ENCODE measurements at places on chromosomes 6 and 20.

GRCh38 chr6:142851601-142852000, 93.4 kb downstream of the HIVEP2 start:
- no peak for DNase-seq

- DNase-seq: no peak
These were observed 14.7 kb downstream of the IPCEF1 start for GRCh38 chr6:154341871-154342270.

DNA sequence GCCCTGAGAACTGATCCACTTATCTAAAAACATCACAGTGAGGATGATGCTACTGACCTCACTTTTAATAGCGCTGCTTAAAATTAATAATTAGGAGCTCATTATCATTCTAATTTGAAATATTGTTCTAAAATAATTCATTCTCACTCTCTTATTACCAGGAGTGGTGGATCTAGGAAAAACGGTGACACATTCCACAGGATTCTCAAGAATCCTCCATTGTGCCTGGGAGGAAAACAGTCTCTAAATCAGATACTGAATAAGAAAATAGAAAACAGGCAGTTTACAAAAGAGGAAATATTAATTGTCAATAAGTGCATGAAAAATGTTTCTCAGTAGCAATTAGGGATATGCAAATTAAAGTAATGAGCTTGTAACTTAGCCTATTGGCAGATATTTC, 187.4 kb downstream of the TENT5A start:
- no peak for DNase-seq

DNA sequence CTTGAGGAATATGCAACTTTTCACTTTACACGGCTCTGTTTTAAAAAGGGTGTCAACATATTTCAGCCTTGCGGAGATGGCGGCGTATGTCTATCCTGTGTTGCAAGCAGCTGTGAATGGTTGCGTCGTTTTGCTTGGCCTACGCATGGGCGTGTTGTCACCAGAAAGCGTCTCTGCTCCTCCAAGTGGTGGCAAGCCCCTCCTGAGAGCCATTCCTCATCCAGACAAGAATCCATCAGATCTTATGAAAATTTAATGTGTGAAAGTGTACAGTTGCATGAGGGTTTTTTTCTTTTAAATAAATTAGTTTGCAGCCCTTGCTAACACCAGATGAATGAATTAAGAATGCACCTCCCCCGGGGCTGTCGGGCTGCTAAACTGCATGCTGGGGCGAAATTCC, 114.4 kb downstream of the PHACTR3 start:
- no peak for DNase-seq

DNA sequence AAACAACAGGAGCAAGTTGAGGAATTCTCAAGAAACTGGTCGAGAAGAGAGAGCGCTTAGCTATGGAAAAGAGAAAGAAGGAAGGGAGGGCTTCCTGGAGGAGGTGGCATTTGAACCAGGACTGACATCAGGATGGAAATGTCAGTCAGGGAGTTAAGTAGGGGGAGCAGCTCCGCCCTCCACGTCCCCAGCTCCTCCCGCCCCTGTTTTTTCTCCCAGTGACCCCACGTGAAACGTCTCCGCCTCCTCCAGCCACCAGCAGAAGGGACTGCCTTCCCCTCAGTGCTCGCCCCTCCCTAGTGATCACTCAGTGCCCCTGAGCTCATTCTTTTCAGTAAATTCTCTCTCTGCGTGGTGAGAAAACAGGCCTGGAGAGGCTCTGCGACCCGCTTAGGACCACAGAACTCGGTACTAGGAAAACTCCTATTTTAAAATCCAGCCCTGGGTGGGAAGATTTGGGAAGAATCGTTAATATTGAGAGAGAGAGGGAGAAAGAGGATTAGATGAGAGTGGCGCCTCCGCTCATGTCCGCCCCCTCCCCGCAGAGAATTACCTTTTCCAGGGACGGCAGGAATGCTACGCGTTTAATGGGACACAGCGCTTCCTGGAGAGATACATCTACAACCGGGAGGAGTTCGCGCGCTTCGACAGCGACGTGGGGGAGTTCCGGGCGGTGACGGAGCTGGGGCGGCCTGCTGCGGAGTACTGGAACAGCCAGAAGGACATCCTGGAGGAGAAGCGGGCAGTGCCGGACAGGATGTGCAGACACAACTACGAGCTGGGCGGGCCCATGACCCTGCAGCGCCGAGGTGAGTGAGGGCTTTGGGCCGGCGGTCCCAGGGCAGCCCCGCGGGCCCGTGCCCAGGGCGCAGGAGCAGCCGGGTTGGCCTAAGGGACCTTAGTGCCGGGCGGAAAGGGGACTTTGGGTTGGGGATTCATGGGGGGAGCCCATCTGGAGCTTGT, 4.6 kb downstream of the HLA-DPB1 start:
- no peak for DNase-seq

- DNase-seq: no peak
These were observed 29.5 kb downstream of the ABRACL start for GRCh38 chr6:139058029-139058428.

GRCh38 chr6:137765059-137765458, 102.0 kb upstream of the TNFAIP3 start:
- no peak for DNase-seq

GRCh38 chr6:108027056-108027455, 47.5 kb downstream of the OSTM1 start:
- DNase-seq: no peak

DNA sequence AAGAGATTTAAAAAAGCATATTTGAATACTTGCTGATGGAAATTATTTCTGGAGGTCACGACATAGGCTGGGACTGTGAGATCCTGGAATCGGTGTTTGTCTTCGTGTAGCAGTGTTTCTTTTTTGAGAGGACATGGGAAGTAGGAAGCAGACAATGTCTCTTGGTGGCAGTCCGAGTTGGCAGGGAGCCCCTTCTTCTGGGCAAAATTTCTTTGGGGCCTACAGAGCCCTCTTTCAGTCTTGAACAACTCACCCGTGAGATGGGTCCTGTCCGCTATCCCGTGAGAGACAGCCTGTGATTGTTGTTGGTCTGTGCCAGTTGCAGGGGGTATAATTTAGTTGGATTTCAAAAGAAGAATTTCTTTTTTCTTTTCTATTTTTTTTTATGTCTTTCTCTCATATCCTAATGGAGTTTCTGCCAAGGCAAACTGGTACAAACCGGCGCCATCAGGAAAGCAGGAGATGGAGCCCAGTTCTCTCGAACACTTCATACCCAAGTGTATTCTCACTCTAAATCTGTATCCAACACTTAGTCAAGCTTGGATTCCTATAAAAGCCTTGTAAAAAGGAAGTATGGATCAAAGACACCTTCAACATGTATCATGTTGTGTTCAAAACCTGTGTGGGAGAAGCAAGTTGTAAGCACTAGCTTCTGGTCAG, 785.1 kb downstream of the MAFB start:
- DNase-seq: no peak

GRCh38 chr6:17250237-17250636, 30.9 kb upstream of the RBM24 start:
- no peak for DNase-seq

GRCh38 chr20:62764156-62764935, 31.9 kb upstream of the MRGBP start:
- DNase-seq: no peak

DNA sequence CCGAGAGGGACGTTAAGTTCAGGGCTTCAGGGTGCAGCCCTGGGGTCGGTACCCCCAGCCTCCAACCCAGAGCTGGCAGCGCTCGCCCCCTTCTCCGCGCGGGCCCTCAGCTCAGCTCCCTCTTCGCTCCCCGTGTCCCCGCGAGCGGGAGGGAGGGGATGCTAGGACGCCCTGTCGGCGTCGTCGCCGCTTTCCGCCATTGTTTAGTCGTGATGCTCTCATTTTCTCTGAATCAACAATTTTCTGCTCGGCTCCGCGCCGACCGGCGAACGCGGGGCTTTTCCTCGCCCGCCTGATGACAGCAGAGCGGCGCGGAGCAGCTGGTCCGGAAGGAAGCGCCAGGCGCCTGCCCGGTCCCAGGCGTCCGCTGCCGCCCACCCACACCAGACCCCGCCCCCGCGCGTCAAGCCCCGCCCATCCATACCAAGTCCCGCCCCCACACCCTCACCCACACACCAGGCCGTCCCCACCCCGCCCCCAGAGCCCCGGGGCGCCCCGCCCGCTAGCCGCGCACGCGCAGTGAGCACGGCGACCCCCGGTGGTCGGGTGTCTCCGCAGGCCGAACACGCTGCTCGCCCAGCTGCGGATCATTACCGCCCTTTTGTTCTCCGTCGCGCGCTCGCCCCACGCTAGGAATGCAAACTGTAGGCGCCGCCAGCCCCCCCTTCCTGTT, 50.1 kb upstream of the SLC32A1 start:
- peak; percentile 64 for DNase-seq

DNA sequence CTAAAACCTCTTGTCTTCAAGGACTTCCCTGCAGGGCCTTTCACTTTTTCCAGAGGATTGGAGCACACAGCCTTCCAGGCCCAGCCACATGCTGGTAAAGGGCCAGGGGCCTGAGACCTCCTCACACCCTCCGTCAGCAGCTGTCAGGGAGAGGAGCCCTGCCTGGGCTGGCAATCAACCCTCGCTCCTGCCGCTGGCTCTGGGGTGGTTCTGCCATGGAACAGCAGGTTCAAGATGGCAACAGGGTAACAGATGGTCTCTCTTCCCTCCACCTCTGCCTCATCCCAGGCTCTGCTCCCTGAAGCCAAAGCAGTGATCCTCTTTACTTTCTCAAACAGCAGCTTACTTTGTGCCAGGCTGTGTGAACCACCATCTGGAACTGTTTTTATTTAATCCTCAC, 23.8 kb downstream of the PCNA start:
- DNase-seq: no peak

- no peak for DNase-seq
These were observed 33.7 kb upstream of the EPB41L2 start for GRCh38 chr6:131096786-131097185.

GRCh38 chr6:157216570-157216969, 106.7 kb downstream of the TMEM242 start:
- DNase-seq: no peak

DNA sequence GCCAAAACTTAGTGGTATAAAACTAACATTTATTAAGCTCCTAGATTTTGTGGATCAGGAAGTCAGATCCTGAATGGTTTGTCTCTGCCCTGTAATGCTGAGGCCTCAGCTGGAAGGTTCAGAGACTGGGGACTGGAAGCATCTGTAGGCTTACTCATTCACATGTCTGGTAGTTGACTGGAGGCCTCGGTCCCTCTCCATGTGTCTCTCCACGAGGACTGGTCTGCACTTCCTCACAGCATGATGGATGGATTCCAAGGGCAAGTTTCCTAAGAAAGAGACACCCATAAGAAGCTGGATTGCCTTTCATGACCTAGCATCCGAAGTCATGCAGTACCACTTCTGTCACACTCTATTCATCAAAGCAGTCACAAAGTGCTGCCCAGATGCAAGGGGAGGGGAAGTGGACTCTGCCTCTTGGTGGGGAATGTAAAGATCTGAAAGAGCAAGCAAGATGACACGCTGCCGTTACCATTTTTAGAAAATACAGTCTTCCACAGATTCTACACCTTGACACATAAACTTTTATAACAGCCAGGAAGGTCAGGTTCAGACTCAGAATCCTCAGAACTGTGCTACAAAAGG, 17.2 kb upstream of the MDGA1 start:
- no peak for DNase-seq

DNA sequence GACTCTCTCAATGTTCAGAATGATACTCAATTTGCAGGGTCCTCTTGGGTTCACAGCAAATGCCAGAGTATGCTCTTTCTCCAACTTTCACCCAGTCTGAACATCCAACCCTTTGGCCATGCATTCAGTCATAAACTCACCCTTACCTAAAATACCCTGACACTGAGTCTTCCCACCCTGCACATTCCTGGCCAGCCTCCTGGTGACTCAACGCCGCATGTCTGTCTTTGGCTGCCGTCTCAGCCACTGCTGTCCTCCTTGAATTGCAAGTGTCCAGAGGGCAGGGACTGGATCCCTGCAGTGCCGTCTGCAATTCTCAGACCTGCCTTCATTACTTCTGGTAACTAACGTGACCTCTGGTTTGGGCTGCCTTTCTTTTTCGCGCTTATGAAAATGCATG, 593.4 kb downstream of the QKI start:
- no peak for DNase-seq

GRCh38 chr6:152154559-152155356, 347.3 kb downstream of the ESR1 start:
- no peak for DNase-seq

DNA sequence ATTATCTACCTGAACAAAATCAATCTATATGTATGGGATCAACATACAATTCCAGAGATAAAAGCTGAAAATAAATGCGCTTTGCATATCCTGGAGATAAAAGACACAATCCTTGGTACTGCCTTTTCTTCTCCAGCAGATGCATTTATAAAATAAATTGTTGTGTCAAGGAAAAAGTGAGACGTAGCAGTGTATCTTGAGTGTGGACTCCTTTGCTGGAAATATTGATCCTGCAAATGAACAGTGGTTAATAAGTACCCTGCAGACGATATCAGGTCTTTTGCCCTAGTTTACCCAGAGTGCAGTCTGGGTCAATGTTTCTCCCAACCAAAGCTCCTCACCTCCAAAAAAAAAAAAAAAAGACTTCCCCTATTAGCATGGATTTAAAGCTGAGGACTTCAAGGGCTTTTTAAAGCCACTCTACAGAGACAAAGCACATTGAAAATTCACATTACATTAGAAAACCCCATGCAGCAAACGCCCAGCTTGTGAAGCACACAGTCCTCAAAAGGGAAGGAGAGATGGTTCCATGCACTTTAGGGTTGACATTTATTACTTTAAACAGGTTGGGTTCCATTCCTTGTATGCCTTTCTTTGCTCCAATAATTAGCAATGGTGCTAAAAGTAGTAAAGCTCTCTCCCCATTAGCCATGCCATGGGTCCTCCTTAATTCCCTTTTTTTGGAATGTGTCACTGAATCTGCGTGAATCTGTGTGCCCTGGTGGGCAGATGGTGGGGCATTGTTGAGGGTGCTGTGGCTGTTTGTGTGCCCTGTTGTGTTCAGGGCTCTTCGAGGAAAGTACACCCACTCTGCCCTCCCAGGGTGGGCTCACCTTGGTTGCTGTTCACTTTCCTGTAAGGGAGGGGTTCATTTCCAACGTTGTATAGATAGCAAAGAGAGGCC, 21.1 kb downstream of the FOXA2 start:
- no peak for DNase-seq

DNA sequence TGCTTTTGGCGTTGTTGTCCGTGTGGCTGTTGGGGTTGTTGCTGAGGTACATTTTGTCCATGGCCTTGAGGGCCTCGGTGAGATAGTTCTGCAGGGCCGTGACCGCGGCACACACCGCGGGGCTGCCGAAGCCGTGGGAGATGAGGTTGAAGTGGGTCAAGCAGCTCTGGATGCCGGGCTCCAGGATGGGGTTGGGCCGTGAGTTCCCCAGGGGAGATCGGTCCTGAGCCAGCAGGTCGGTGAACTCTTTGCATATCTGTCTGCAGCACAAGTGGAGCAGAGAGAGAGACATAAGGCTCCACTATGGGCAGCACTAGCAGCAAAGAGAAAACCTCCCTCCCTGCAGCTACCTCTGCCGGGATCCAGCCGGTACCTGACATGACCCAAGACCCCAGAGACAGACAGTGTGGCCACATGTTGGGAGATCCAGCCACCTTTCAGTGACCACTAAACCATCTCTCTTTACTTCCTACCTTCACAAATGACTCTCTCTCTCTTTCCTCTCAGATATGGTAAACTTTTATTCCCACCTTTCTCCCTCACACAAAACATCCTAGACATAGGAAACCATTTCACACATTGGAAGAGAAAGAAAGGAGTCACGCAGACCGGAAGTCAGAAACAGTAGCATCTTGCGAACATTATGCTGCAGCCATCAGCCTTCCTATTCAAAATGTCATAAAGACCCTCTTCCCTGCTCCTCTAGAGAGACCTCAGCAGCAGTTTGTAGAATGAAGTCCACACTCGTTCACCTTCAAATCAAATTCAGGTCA, 16.2 kb downstream of the TFAP2A start:
- DNase-seq: no peak

GRCh38 chr6:108492131-108492766, 68.5 kb upstream of the FOXO3 start:
- no peak for DNase-seq

GRCh38 chr20:35014537-35014936, 58.9 kb downstream of the MYH7B start:
- DNase-seq: no peak
